ENCODE measurements at places on chromosomes 3 and 15.

DNA sequence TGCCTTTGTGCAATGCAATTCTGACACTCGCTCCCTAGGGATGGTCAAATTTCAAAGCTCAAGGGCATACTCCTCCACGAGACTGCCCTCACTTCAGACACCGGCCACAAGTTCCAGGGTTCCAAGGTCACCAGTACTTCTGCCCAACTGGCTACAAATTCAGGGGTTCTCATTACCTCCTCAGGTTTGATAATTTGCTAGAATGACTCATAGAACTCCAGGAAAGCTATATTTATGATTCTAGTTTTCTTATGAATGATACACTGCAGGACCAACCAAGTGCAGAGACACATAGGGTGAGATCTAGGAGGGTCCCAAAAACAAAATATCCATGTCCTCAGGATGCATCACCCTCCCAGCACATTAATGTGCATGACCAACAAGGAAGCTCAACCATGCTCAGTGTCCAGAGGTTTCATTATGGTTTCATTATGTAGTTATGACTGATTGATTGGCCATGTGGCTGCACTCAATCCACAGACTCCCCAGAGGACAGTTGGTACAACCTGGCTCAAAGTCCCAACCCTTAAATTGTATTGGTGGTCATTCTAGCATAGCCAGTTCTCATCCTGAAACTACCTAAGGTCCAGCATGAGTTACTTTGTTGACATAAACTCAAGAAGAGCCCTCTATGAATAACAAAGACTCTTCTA is 170.4 kb upstream of the LRRN1 start:
- no peak for DNase-seq

DNA sequence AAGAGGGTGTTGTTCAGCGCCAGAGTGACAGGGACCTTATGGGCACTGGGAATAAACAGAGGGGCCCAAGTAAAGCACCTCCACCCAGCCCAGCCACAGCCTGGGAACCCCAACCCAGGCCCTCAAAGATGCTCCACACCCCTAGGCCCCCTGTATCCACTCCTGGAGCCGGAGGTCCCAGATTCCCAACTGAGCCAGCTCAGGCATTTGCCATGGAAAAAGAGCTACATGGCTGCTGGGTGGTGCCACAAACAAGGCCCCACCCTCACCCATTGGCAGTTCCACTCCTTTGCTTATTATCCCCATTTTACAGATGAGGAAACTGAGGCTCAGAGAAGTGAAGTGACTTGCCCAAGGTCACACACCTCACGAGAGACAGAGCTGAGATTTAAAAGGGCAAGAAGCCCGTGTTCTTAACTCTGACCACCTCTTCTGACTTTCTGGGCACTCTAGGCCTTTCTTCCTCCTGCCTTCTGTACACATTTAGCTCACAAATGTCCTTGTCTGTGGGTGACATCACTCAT is 16.9 kb downstream of the ANPEP start:
- DNase-seq: no peak

GRCh38 chr3:31815006-31815405 is 166.1 kb downstream of the OSBPL10 start:
- no peak for DNase-seq

GRCh38 chr3:34212656-34213055 is 414.2 kb downstream of the PDCD6IP start:
- DNase-seq: no peak

- DNase-seq: no peak
These were observed 3.0 kb downstream of the ITIH4 start for GRCh38 chr3:52827441-52827840.

- DNase-seq: no peak
These were observed at the start of gene CCDC33 for GRCh38 chr15:74235962-74236361. CCDC33 (plus strand) TSS chr15:74236326; CDS start chr15:74236720, 394 bp downstream.

GRCh38 chr3:1421577-1421976 is 328.8 kb downstream of the CNTN6 start:
- DNase-seq: no peak

DNA sequence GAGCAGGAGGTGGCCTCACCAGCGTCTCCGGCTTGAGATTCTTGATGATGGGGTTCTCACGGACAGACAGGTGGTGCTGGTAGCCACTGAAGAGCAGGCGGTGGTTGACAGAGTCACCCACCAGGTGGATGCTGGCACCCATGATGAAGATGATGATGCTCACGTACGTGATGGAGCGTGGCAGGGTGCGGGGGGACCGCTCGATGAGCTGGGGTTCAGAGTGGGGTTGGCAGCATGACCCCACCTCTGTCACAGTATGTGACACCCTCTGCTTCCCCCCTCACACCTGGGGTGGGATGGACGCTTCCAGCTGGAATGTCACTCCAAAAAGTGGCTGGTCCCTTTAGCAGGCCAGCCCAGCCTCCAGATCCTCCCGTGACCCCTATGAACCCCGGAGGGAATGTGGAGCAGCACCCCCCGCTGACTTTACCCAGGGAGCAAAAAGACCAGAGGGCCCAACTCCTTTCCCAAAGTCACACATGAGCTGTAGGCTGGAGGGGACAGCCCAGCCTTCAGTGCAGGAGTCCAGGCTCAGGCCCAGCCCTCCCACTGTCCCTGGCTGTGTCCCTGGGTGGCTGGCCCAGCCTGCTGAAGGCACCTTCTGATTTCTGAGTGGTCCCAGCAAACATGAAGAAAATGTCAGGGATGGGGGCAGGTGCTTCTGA is 6.7 kb upstream of the CALML4 start:
- no peak for DNase-seq
